ENCODE measurements at places on chromosomes 7 and 10.
A peak's percentile ranks its signal among the peaks of the same experiment; 100 is the strongest.

DNA sequence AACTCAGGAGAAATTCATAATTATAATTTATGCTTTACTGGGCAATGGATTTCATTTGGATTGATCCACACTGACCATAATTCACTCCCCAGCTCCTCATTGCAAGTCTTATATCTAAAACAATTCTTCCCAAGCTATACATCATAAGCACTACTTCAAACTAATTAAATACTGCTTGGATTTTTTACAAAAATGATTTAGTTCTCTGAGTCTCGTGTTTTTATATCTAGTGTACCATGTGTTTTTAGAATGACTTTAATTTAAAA is 443.8 kb downstream of the GPAM start:
- no peak for DNase-seq

DNA sequence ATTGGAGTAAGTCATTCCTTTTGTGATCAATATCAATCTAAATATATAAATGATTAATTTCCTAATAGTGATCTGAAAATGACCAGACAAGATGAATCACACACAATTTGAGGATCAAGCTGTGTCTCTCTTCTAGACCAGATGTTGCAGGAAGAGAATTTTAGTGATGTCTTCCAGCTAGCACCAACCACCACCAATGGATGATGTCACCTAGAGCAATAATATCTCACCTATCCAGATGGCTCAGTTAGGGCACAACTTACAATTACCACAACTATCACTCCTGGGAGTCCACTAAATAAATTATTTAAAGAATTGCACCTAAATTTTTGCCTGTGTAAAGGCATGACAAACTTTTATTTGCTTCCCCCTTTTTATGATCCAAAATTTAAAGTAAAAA is 25.2 kb downstream of the RELN start:
- DNase-seq, result no peak

- no peak for DNase-seq
Measured at GRCh38 chr7:151821806-151822540, 54.9 kb downstream of the PRKAG2 start.

DNA sequence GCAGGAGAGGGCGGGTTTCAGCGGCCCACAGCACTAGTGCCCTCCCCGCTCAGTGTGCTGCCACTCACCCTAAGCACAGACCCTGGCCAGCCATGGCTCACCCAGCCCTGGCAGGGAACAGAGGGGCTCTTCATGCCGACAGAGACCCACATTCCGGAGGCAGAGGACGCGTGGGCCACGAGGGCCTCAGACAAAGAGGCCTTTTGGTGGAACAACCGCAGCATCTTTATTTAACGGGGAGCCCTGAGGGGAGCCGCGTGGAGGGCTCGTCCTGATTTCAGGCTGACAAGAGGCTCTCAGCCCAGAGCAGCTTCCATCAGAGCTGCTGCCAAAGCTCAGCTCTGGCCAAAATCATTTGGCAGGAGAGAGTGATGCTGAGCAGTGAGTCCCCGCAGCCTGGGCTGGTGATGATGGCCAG is 127.8 kb downstream of the SH3PXD2A start:
- DNase-seq, result no peak

DNA sequence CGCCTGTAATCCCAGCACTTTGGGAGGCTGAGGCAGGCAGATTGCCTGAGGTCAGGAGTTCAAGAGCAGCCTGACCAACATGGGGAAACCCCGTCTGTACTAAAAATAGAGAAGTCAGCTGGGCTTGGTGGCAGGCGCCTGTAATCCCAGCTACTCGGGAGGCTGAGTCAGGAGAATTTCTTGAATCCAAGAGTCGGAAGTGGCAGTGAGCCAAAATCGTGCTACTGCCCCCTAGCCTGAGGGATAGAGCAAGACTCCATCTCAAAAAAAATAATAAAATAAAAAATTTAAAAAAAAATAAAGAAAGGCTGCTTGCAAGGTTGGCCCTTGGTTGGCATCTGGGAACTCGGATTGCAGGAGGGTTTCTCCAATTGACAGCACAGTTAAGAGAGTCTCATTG is 221.6 kb downstream of the DGKI start:
- DNase-seq, result no peak

DNA sequence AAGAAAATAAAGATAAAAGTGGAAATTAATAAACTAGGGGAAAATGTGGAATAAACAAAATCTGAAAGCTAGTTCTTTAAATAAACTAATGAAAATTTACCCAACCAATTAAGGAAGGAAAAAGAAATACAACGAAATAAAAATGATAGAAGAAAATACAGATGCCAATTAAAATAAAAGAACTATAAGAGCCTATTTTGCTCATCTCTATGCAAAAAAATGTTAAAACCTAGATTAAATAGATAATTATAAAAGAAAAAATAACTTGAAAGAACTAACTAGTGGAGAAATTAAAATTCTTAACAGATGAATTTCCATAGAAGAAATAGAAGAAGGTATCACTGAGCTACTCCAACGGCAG is 32.7 kb downstream of the PKD1L1 start:
- no peak for DNase-seq

GRCh38 chr7:105828141-105828540 is 48.3 kb downstream of the ATXN7L1 start:
- DNase-seq, result no peak

- no peak for DNase-seq
Measured at GRCh38 chr7:132759482-132760243, 183.4 kb upstream of the PLXNA4 start.

DNA sequence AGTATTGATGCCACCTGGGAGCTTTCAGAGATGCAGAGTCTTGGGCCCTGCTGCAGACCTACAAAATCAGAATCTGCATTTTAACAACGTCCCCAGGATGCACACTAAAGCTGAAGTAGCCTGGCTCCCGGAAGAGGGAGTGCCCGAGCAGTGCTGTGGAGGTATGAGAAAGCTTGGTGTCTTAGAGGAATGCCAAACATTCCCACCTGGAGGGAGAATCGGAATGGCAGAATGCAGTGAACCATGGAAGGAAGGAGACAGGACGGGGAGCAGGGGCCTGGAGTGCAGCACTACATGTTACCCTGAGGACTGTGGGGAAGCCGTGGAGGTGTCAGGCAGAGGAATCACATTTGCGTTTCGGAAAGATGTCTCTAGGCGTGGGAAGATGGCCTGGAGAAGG is 90.9 kb downstream of the AOAH start:
- DNase-seq, result no peak

GRCh38 chr10:126160971-126161630 is 227.2 kb downstream of the ADAM12 start:
- no peak for DNase-seq

GRCh38 chr10:118812393-118812740 is 57.6 kb upstream of the CACUL1 start:
- no peak for DNase-seq

DNA sequence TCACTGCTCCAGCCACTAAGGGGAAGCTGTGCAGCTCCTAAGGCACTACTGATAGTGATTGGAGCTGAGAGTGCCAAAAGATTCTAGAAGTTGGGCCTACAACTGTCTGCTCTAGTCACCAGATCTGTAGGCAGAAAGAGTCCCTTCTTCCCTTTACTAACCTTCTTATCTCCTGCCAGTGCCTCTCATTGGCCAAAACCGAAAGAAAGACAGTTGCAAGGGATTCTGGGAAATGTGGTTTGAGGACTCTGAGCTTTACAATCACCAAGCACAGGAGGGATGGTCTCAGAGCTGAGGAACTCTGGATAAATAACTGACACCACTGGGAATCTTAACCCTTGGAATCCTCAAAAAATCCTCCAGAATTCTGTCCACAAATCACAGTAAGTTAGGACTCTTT is 615.8 kb downstream of the CCSER2 start:
- DNase-seq, result peak; percentile 9

DNA sequence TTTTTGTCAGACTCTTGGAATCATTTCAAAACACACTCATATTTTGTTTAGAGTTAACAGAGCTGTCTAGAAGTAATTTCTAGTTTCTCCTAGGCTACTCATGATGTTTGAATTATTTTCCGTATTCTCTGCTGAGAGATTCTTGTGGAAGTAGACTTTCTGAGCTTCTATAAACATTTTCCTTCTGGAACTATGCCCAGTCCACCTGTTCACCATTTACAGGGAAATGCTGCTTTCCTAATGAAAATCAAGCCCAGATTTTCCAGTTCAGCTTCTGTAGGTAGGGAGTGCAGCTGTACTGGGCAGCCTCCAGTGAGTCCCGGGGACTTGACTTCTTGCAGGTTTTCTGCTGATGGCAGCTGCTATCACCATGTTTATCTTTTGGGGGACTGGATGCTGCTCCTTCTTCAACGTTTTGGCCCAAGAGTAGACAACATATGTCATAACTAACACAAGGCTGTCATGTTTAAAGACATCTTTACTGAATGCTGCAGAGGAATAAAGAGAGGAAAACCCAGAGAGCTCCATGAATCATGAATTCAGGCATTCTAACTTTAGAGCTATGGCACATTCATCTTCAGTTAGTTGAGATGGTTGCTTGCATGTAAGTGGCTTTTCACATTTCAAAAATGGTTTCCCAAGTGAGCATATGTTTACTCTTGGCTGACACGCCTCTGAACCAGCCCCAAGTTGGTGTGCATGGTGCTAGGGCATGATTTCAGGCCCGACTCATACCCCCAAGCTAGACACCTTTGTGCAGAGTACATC is 85.6 kb downstream of the SDK1 start:
- no peak for DNase-seq

- DNase-seq, result no peak
Measured at GRCh38 chr7:96832092-96832662, 122.5 kb upstream of the SEM1 start.

GRCh38 chr10:5466451-5467206 is 32.7 kb downstream of the CALML5 start:
- peak; percentile 29 for DNase-seq

GRCh38 chr10:89114846-89115625 is 92.1 kb downstream of the CH25H start:
- no peak for DNase-seq

- DNase-seq, result no peak
Measured at GRCh38 chr10:122875843-122876466, 3.4 kb downstream of the FAM24B start.

GRCh38 chr10:59302381-59302780 is 60.0 kb downstream of the FAM13C start:
- DNase-seq, result no peak

GRCh38 chr10:44292390-44293002 is 92.4 kb downstream of the CXCL12 start:
- DNase-seq, result no peak

DNA sequence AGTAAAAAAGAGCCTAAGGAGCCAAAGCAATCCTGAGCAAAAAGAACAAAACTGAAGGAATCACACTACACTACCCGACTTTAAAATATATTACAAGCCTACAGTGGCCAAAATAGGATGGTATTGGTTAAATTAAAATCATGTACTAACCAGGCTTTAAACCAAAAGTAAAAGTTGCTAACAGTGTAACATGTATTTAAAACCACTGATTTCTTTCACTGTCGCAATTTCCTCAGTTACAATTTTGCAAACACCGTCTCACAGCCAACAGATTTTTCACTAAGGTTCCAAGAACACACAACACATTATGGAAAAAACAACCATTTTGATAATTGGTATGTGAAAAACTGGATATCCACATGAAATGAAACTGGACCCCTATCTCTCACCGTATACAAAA is 74.0 kb downstream of the JMJD1C start:
- no peak for DNase-seq

DNA sequence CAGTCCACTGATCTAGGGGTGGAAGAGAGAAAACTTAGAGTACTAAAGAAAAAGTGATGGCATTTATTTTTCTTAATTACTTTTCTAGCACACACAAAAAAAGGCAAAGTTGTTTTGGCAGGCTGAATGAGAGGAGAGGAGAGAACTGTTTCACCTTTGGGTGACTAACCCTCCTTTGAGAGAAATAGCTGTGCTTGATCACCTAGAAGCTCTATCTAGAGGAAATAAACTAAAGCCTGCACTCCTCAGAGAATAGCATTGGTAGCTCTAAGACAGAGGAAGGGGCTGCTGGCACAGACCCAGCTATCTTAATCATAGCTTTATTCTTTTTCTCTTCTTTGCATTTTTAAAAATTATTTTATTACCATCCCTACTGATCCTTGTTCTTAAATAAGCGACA is 6.3 kb downstream of the TMEM243 start:
- no peak for DNase-seq

DNA sequence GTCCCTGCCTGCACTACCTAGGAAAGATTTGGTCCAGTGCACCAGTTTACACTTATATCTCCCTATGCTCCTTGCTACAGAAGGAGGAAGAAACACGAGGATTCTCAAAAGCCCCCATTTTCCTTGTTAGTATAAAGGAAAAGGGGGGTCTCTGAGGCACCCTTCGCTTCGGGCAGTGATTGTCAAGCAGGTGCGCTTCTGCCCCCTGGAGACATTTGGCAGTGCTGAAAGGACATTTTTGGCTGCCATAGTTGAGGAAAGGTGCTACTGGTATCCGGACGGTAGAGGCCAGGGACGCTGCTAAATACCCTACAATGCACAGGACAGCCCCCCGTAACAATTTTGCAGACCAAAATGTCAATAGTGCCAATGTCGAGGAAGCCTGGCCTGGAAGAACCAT is 193.7 kb downstream of the GFRA1 start:
- no peak for DNase-seq

DNA sequence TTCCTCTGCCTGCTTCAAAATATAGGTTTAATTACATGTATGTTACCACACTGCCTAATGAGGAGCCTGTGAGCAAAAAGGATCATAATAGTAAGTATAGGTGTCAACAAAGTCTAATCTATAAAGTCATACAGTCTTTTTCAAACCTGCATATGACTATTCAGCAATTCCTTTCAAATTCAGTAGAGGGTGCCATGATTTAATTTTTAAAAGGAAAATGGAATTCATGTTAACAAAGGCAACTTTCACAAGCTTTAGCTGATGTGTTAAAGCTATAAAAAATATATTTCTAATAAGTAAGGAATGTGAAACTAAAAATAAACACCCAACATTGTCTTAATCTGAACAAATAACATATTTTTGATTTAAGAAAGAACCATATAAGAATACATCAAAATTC is 52.1 kb downstream of the MPP7 start:
- no peak for DNase-seq

DNA sequence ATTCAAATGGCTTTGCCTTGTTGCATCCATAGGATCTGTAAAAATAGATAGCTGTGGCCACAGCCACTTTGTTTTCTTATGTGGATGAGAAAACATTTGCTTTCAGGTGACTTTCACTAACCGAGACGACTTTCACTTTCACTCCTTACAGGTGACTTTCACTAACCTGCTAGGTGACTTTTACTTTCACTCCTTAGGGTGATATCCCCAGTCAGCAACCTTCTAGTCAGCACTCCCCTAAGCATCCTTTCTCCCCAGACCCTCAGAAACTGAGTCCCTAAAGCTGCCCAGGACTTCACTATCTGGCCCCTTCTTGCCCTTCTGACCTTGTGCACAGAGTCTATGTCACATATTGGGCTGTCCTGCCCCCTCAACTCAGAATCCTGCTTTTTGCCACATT is 177.5 kb downstream of the RELN start:
- no peak for DNase-seq

- DNase-seq, result no peak
Measured at GRCh38 chr10:99449023-99449422, 18.6 kb upstream of the GOT1 start.

GRCh38 chr10:9301148-9301547 is 1246.7 kb downstream of the GATA3 start:
- no peak for DNase-seq
